Stimulated activated CD8-positive, alpha-beta memory T cell treated with anti-CD3 and anti-CD28 coated beads, Interleukin-2, amount 100 ng/mL, for 48 hours (primary cell): ENCODE measurements at places on chromosomes 5 and 9.

- DNase-seq, result no peak
Observed at GRCh38 chr9:12629067-12629466, 64.1 kb upstream of the TYRP1 start.

DNA sequence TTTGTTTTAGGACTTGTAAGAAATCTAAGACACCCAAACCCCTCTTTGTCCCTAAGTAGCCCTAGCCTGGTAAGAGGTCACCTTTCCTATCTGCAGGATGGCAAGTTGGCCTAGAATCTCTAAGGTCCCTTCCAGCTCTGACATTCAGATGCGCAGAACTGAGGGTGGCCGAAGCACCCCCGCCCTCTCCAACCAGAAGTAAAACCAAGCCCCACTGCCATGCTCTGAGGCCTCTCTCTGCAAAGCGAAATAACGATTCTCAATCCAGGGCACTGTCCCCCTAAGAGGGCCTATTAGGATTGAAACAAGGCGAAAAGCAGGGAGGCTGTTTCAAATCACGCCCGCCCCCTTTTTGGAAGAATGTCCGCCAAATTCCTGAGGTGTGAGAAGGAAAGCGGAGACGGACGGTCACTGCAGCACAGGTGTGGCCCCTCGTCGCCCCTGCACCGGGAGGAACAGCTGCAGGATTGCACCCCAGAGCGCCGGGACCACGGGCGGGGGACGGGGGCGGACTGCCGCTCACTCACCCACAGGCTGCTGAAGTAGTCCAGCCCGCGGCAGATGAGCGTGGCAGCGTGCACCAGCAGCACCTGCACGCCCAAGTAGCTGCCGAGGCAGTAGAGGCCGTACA, 824 bp downstream of the TMEM245 start:
- DNase-seq, result no peak

GRCh38 chr9:100856238-100856637, 172.3 kb upstream of the PLPPR1 start:
- DNase-seq, result no peak

GRCh38 chr5:15483351-15484097, 16.5 kb upstream of the FBXL7 start:
- DNase-seq, result no peak

- no peak for DNase-seq
Observed at GRCh38 chr5:133232435-133232834, 180.6 kb downstream of the HSPA4 start.

DNA sequence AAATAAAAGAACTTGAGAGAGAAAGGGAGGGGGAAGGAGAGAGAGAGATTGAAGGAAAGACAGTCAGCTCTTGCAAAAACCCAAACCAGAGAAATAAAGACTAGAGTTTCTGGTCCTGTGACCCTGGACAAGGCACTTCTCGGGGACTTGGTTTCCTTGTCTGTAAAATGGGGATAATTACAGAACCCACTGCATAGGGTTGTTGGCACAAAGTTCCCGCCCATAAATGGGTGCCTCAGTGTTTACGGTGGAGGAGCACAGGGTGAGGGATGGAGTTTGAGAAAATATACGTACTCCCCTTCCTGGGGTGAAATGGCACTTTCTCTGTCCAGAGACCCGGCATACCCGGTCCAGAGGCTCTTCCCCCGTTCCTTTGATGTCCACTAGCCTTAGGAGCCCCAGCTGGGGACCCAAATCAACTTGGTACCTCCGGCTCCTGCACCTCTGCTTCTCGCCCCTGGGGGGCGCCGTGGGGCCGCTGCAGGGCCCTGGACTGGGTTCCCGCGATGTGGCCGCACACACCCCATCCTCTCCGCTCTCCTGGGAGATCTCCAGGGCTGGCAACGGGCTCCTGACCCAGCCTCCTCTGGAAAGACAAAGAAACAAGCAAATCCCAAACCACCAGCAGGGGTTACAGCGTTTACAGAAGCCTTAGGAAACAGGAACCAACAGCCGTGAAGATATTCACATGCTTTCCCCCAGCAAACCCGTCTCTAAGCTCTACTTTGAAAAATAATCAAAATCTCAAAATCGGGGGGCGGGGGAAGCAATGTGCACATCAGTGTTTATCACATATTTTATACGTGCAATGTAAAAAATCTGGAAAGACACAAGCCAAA, 26.3 kb downstream of the PTGES start:
- peak; percentile 42 for DNase-seq

DNA sequence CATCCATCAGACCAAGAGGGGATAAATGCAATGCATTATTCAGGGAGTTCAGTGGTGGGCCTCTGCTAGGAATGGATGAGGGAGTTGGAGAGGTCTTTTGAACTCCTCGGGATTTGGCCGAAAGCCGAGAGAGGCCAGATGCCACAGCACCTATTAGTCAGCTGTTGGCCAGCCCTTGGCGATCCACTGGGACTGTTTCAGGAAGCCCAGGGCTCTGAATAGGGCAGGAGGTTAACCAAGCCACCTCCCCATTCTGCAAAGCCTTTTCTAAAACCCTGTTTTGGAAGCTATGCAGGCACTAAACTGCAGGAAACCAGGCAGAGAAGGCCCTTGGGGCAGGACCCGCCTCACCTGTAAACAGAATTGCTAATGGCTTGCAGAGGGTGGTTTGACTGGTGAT, 37.8 kb downstream of the ASTN2 start:
- DNase-seq, result no peak

- no peak for DNase-seq
Observed at GRCh38 chr5:72720205-72720604, 96.3 kb upstream of the TNPO1 start.

- no peak for DNase-seq
Observed at GRCh38 chr9:117679416-117679815, 24.8 kb upstream of the TLR4 start.

DNA sequence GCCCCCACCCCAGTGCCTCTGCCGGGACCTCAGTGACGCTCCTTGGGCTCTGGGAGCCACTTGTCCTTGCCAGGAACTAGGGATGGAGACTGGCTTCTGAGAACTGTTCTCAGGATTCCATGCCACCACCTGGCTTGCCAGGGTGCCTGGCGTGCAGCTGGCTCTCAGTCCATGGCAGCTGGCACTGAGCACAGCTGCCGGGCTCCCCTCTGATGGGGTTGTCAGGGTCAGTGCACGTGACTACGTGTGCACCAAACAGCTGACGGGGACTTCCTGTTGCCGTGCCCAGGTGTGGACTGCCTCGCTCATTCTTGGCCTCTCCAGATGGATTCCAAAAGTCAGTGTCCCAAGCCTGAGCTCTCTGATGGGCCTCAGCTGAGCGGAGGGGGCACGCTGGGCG, 9.4 kb downstream of the KCNT1 start:
- DNase-seq, result no peak

GRCh38 chr5:164361986-164362385, 856.6 kb downstream of the MAT2B start:
- no peak for DNase-seq

DNA sequence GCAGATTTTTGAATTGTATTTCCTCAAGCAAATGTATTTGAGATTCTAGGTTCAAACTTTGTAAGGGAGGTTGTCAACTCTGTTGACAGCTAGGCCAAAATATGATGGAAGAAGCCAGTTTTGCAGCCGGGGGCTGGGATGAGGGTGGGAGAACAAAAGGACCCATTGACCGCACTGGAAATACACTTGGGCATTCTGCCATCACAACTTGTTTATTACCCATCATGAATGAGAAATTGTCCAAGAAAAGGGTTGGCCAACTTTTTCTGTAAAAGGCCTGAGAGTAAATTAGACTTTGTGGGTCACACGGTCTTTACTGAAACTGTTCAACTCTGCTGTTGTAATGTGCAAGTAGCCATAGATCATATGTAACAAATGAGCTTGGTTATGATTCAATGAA, 221.3 kb upstream of the KLF9 start:
- DNase-seq, result no peak

DNA sequence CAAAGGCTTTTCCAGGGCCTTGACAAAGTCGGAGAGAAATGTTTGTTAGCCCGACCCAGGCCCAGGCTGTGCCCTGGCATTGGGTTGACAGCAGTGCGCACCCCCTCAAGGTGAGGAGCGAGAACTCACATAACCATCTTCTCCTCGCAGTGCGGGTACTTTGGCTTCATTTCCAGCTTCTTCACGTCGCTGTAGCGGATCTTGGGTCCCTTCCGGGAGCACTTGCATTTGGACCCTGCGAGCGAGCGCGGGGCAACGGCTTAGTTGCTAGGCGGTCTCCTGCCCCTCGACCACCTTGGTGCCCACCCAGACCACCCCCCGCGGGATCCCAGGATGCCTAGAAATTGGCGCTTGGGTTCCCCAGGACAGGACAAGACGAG, 496 bp downstream of the CXCL14 start:
- no peak for DNase-seq

- no peak for DNase-seq
Observed at GRCh38 chr9:74379718-74380117, 117.4 kb upstream of the RORB start.

GRCh38 chr9:93965830-93966577, 10.8 kb upstream of the BARX1 start:
- no peak for DNase-seq
